ENCODE measurements at places on chromosomes 7 and 10.

DNA sequence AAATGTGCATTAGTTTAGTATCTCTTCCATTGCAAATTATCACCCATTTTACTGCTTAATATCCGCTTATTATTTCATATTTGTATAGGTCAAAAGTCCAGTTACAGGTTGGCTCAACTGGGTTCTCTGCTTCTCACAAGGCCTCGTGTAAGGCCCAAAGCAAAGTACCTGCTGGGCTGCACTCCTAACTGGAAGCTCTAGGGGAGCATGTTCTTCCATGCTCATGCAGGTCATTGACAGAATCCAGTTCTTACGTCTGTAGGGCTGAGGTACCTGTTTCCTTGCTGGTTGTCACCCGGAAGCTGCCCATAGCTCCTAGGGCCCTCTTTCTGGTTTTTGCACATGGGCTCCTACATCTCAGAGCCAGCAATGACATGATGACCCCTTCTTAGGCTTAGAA lies 79.6 kb downstream of the RAPGEF5 start:
- DNase-seq = no peak

GRCh38 chr10:133229265-133230043 lies 563 bp upstream of the UTF1 start:
- no peak for DNase-seq

- peak; percentile 18 for DNase-seq
Measured at GRCh38 chr10:103395754-103396066, 565 bp downstream of the ATP5MK start.

- DNase-seq = no peak
Measured at GRCh38 chr7:71491336-71491735, 359.4 kb downstream of the GALNT17 start.

GRCh38 chr7:150586068-150586784 lies 19.0 kb downstream of the GIMAP4 start:
- DNase-seq = no peak

GRCh38 chr7:131000873-131001272 lies 266.9 kb upstream of the KLF14 start:
- no peak for DNase-seq

DNA sequence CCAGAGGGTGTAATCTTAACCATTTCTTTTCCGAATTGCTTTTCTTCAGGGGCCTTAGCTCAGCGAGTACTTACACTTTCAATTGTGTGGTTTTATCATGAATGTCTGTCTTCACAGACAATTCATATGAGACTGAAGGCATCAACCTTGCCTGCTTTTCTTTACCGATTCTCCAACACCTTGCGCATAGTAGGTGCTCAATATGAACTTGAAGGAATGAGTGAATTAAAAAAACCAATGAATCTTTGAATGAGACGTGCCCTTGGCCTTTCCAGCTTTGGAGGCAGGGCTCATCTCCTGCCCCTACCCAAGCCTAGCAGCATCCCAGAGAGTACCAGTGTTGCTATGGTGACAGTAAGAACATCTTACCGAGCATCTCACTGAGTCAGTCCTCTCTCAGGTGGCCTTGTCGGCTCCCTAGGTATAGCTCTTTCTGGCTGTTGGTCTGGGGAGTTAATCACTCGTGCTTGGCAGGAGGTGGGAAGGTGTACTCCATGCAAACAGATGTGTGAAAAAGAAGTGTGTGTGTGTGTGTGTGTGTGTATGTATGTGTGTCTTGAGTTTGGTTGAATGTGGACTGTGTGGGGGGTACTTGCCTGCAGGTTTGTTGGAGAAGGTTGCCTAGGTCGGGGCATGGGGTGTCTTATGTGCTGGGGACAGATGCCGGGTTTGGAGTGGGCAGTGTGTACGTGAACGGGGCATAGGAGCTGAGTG lies 107.7 kb downstream of the C10orf105 start:
- DNase-seq = no peak

DNA sequence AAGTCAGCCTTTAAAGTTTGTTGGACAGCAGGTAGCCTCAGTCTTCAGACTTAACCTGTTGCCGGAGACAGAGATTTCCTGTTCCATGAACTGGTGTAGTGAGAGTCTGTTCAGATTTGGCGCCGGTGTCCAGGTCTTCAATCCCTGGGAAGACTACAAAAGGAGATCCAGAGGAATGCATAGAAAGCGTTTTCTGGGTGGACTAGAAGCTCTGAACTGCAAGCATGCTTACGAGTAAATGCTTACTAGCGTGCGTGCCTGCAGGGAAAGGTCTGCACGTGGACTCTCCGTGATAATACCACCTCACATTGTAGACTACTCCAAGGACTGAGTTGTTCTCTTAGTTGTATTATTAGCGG lies 878 bp downstream of the GLRX3 start:
- DNase-seq = no peak

GRCh38 chr10:72255977-72256729 lies 17.6 kb upstream of the DDIT4 start:
- no peak for DNase-seq

- no peak for DNase-seq
Measured at GRCh38 chr10:107618504-107618994, 454.0 kb upstream of the SORCS1 start.

GRCh38 chr10:91049296-91049987 lies 128.6 kb upstream of the ANKRD1 start:
- DNase-seq = no peak

GRCh38 chr10:125967533-125967932 lies 71.2 kb downstream of the FANK1 start:
- no peak for DNase-seq

DNA sequence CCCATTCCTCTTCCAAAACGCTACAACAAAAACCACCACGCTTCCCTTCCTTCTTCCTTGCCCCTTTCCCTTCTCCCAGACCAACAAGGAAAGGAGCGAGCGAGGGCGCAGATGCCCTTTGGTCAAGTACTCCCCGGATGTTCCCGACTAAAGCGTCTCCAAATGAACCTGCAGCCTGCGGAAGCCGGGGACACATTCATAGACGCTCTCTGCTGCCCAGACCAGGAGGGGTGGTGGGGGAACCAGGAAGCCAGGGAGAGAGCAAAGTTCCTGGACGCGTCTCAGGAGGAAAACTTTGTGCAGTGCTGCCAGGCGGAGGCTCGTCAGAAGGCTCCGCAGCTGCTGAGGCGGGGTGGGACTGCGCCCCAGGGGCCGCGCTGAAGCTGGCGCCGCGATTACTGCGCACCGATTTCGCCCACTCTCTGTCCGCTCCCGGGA lies 754 bp downstream of the SEMA3D start:
- no peak for DNase-seq

All from GM13977 (cell line).